Head of caudate nucleus (tissue), 42 donors: ENCODE measurements at places on chromosomes 16 and 17.
A peak's percentile ranks its signal among the peaks of the same experiment; 100 is the strongest.

DNA sequence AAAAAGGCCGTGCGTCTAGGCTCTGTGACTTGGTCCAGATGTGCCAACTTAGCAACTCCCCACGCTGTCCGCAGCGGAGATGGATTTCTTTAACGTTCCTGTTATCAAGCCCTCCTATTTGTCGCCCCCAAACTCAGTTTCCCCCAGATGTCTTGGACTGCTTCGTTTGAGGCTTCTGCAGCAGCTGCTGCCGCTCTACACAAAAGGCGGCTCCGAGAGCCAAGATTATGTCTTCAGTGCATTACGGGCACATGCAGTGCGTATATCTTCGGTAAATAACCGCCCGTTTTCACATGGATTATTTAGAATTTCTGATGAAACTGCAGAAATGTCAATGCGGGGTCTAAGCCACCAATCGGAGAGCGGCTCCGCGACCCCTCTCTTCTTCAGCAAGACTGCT, 240.6 kb upstream of the ZFHX3 start:
- DNase-seq = no peak

DNA sequence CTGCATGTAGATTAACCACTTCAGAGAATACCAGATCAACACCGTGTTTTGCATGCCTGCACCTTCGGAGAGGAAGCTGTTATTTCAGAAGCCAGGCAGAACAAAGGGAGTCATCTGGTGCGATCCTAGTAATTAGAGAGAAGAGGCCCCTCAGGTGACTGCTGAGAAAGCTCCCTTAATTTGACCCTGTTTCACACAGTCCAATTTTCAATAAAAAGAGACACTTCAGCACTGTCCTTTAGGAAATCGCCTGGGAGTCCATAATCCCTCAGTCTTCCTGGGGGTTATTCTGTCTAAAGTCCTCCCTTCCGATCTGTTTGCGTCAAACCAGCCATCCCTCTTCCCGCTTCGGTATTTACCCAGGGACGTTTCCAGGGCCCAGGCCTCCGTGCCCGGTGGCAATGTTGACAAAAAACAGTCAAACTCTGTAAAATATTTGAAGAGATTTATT, 23.4 kb upstream of the TNRC6C start:
- no peak for DNase-seq

- no peak for DNase-seq
Measured at GRCh38 chr17:27856676-27857432, 36.3 kb downstream of the LYRM9 start.

GRCh38 chr16:272633-273546, 2.9 kb downstream of the RGS11 start:
- no peak for DNase-seq

DNA sequence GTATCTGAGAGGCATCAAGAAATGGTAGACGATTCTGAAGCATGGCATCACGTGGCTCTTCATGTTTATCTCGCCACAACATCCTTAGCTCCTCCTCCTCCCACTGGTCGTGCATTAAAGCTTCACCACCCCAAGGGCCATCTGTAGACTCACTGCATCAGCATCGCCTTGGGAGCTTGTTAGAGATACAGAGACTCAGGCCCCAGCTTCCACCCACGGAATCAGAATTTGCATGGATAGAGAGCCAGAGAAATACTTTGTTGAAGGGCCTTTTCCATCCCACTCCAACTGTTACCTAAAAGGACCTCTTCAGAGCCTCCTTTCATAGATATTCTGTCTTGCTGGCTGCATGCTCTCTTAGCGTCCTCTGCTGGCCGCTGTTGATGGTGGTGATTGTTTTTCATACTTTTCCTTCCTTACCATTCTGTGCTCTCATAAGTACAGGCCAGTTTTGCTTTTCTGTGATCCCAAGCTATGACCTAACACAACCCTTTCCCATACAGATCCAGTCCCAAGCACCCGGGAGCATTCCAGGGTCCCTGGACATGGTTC, 1049.4 kb upstream of the EEF2KMT start:
- no peak for DNase-seq

DNA sequence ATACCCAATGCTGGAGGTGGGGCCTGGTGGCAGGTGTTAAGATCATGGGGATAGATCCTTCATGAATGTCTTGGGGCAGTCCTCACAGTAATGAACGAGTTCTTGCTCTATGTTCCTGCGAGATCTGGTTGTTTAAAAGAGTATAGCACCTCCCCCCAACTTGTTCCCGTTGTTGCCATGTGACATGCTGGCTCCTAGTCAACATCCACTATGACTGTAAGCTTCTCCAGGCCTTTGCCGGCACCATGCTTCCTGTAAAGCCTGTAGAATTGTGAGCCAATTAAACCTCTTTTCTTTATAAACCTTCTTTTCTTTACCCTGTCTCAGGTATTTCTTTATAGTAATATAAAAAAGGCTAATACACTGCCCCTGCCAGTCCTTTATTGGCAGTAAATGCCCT, 33.3 kb downstream of the RANBP10 start:
- no peak for DNase-seq

- DNase-seq = no peak
Measured at GRCh38 chr16:49608779-49609178, 235.2 kb downstream of the C16orf78 start.

DNA sequence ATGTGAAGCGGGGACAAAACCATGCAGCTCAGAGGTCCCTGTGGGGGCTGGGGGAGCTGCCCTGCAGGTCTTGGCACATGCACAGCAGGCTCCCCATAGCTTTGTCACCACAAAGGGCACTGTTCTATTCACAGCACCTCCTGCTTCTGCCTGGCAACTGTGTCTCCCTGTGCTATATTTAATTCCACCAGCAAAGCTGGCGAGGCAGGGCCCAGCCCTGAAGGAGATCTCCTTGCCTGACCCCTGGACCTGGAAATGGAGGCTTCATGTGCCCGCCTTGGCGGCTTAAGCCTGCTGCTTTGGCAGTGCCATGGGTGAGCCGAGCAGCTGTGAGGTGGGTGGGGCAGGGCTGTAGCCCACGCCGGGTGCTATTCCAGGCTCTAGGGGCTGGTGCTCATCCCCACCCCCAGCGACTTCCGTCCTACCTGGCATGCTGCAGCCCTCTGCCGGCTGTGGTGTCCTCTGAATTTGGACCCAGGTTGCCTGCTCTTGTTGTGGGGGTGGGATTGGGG, 6.8 kb downstream of the LDHD start:
- DNase-seq = peak; percentile 66

DNA sequence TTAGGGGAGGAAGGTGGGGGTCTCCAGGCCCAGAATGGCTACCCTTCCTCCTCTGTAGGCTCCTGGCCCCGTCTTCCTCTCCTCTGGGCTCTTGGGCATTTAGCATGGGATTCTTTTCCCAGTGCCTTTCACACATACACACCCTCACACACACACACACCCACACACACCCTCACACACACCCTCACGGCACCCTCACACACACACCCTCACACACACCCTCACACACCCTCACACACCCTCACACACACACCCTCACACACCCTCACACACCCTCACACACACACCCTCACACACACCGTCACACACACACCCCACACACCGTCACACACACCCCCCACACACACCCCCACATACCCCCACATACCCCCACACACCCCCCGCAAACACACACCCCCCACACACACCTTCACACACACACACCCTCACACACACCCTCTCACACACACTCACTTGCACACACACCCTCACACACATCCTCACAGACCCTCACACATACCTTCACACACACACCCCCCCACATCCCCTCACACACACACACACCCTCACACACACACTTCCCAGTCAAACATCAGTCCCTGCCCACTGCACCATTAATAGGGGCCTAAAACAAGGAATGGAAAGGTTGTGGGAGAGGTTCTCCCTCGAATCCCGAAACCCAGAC, 845 bp downstream of the SGCA start:
- DNase-seq = no peak

- DNase-seq = no peak
Measured at GRCh38 chr16:48605518-48606110, 4.4 kb downstream of the N4BP1 start.

- no peak for DNase-seq
Measured at GRCh38 chr16:68660359-68660795, 15.3 kb downstream of the CDH3 start.

DNA sequence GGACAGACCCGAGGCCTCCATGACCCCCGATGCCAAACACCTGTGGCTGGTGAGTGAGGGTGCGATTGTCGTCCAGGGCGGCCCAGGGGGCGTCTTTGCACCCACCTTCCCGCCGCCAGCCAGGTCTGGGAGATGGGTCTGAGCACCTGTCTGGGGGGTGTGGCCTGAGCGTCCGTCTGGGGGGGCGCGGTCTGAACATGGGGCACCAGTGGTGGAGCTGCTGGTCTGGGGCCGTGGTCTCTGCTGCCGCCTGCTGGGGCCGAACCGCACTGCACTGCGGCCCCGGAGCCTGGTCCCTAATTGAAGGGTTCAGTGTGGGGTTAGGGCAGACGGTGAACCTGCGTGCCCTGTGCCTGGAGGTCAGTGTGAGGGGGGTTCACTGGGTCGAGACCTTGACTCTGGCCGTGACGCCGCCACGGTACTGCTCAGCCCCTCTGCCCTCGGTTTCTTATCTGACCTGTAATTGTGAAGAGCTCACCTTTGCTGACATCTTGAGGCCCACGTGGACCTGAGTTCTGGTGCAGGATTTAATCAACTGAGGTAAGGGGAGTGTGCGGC, 12.6 kb upstream of the TCF25 start:
- peak; percentile 77 for DNase-seq

DNA sequence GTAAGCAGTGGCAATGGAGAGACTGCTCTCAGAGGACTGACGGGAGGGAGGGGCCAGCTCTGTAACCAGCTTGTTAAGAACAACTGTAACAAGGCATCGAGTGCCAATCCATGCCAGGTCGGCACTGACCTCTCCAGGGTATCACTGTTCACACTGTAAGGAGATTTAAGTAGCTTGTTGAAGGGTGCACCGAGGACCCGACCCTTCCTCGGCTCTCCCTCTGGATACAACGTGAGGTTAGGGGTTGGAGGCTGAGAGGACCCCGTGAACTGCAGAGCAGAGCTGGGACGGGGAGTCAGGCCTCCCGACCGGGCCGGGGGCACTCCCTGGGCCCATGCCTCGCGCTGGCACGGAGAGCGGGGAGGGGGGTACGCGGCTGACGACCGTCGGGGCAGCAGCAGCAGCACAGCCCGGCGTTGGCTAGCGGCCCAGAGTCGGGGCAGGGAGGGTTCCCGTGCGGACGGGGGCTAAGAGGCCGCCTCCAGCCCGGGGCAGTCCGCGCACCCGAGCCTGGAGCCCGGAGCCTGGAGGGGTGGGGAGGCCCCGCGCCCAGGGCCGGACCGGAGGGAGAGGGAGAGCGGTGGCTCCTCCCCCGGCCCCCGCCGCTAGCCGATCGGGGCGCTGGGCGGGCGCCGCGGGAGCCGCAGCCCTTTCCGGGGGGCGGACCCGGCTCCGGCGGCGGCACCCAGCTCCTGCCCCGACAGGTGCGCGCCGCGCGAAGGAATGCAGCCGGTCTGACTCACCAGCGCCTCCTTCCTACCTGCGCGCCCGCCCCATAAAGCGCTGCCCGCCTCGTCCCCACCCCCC, at the start of gene ITGB4:
TSS of gene ITGB4 (plus strand) at position 804 of the 807 bp plus-strand sequence. CDS start 3,245 bp downstream, outside the sequence.
- peak; percentile 64 for DNase-seq

GRCh38 chr16:81403208-81403600, 41.4 kb upstream of the CMIP start:
- DNase-seq = no peak

DNA sequence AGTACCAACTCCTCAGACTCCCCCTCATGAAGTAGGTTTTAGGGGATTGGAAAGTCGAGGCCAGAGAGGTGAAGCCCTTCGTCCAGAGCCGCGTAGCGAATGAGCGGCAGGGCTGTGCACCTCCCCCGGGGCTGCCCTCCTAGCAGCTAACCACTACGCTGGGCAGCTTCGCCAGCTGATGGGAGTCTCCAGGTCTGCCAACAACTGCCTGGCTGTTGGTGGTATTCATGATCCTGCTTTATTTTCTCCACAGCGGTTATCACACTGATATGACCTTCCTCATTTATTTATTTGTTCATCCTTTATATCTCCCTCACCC, 773 bp upstream of the NETO2 start:
- no peak for DNase-seq

- DNase-seq = peak; percentile 54
Measured at GRCh38 chr17:75238684-75239191, 22.7 kb downstream of the GGA3 start.

DNA sequence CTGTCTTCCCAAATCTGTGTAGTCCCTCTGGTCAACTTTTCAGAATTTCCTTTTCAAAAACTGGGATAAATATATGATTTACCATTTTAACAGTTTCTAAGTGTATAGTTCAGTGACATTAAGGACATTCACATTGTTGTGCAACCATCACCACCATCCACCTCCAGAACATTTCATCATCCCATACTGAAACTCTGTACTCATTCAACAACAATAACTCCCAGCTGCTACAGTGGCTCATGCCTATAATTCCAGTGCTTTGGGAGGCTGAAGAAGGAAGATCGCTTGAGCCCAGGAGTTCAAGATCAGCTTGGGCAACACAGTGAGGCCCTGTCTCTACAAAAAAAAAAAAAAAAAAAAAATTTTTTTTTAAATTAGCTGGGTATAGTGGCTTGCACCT, 131.0 kb downstream of the AATF start:
- no peak for DNase-seq
